Hindlimb muscle (tissue), 1 donor: ENCODE measurements at places on chromosomes 6 and 20. TPM values are rescaled to one million over a fixed set of nuclear protein-coding genes. Genes with fewer than 3 reads are reported as not detected.

DNA sequence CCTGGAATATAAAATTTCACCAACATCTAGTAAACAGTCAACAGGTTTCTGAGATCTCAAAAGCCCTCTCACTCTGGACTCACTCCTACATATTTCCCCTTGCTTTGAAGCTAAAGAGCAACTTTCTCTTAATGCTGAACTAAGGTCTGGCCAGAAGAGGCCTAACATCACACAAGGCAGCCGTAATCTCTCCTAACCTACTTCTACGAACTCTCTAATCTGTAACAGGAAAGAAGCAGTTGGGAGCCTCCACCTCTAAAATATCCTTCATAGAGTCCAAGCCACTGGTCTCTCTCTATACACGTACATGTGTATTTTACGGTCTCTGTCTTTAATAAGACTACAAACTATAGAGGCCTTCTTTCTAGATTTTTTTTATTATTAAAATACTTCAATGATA lies 72.0 kb downstream of the REV3L start:
- DNase-seq = no peak

DNA sequence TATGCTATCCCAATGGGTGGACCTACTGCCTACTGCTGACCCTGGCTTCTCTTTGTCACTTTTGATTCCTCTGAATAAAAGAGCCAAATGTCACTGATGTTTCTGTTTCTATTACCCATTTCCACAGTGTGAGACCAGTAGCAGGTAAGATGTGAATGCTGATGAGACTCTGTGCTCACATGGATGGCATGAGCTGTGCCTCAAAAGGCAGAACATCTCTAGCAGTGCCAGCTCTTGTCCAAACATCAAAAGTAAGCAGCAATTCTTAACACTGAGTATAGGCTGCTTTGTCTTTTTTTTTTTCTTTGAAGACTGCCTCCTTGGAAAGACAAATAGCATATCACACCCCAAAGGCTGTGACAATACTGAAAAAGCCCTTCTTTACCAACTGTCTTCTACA lies 459.2 kb upstream of the RUNX2 start:
- DNase-seq = no peak

GRCh38 chr6:5776706-5777390 lies 229.9 kb downstream of the NRN1 start:
- DNase-seq = no peak

- no peak for DNase-seq
Measured at GRCh38 chr6:57137350-57137749, 34.8 kb upstream of the BAG2 start.

DNA sequence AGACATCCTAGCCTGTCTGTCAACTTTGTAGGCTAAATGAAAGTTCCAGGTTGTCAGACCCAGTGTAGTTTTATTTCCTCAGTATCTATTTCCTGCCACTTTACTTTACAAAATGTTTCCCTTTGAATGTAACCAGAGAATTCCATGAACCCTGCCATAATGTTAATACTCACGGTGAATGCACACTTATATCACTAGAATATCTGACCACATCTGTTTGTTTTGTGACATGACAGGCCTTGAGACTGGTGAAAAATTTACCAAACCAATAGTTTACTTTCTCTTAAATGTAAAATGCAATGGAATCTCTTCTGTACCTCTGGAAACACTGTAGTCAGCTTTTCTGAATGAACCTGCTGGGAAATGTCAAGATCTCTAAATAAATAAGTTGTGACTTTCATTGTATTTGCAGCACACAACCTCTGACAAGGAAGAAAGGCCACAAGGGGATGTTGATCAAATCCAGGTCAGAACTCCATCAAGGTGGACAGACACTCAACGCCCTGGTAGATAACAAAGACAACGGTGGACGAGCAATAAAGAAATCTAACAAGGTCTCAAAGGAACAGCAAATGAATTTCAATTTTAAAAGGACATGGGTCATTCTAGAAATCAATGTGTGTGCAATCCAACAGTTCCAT lies 59.2 kb downstream of the BACH2 start:
- DNase-seq = no peak

DNA sequence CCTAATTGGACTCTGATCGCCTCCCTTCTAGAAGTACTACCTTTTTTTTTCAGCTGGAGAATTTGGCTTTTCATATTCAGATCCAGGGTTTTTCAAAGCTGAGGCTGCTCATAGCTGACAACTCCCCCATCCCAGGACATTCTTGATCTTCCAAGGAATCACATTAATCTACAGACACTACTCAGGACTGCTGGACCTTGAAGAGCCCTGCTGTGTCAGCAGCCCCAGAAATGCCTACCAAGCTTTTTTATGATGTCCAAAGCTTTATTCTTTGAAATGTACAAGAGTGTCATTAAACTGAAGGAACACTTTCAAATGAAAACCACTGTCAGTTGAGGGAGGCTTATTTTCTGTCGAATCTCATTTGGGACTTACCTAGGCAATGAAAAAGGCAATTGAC lies 704.1 kb downstream of the PTPRT start:
- DNase-seq = no peak

DNA sequence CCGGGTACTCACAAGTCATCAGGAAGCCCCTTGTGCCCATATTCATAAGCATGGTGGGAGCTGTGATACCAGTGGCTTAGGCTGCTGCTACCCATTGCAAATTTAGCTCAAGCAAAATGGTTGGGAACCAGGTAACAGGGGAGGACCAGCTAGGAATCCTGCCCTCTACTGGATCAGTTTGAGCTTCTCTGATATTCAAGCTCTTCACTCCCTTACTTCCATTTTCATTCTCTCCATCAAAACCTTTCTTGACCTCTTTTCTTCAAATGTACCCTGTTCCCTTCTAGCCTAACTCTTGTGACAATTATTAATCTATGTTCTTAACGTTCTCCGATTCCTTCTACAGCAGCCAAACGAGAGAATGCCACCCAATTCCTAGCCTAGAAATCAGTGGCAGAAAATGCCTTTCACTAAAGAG lies 9.7 kb downstream of the NOL7 start:
- DNase-seq = no peak

DNA sequence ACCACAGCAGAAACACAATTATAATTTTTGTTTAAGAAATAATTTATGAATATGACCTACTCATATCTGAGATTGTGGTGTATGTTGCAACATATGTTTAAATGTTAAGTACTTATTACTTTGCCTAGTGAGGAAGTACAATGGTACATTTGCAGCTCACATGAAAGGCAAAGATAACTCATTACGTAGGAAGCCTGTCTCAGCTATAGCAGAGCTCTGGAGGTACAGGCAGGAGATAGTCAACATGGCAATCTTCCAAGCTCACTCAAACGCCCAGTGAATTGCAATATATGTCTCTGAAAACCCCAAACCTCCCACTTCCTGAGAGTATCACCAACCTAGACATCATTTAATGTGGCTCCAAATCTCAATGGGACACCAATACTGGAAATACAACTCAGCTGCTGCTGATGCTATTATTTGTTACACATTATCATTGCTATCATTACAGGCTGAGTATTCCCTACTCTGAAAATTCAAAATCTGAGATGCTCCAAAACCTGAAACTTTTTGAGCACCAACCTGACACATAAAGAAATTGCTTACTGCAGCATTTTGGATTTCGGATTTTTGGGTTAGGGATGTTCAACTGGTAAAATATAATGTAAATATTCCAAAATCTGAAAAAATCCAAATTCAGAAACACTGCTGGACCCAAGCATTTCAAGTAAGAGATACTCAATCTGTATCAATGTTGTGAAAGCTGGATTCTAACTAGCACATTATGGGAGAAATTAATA lies 25.1 kb upstream of the GSTA4 start:
- DNase-seq = no peak

- no peak for DNase-seq
Measured at GRCh38 chr6:1187293-1188131, 124.4 kb upstream of the FOXQ1 start.

GRCh38 chr20:61804752-61805295 lies 260.9 kb downstream of the TAF4 start:
- no peak for DNase-seq

DNA sequence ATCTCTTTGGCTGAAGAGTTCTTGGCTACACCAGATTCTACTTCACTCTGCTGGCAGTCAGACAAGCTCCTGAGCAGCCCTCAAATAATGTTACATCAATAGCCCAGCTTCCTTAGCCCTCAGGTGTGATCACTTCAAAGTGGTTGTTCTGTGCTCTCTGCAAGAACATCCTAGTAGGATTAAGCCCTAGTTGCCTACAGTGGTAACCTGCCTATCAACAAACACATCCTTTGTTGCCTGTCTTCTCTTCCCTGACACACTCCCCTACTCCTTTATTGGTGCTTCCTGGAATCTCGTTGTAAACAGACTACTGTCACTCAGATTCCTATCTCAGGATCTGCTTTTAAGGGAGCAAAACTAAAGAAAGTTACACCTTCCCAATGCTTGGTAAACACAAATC lies 45.1 kb upstream of the TASP1 start:
- no peak for DNase-seq

DNA sequence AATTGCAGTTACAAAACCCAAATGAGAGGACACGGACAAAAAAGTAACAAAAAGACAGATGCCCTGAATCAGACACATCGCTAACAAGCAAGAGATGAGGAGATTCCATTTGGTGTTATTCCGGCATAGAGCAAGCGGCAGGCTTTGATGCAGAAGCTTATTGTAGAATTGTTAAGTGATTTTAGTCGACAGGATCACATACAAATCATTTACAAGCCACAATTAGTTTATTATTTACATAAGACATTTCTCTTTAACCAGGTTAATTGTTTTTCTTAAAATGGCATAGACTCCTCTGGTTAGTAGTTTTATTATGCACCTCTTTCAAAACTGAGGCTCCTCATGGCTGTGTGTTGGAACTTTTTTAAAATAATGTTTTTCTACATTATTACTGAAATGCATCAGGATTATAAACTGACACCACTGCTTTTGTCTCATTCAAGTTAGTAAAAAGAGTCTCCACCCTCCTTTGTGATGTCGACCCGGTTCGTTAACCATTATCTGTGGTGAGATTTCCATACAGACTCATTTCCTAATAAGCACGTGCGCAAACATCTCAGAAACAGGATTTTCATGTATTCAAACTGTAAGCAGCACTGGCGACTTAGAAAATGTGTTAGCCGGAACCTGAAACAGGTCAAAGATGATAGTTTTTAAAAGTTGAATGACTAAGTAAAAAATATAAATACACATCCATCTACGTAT lies 119.8 kb downstream of the COL12A1 start:
- DNase-seq = no peak

PLEKHG1 gene
- polyA plus RNA-seq = 15.6 TPM

FOXQ1 gene
- polyA plus RNA-seq = 0.08 TPM

GSTA2 gene
- not detected for polyA plus RNA-seq

DNA sequence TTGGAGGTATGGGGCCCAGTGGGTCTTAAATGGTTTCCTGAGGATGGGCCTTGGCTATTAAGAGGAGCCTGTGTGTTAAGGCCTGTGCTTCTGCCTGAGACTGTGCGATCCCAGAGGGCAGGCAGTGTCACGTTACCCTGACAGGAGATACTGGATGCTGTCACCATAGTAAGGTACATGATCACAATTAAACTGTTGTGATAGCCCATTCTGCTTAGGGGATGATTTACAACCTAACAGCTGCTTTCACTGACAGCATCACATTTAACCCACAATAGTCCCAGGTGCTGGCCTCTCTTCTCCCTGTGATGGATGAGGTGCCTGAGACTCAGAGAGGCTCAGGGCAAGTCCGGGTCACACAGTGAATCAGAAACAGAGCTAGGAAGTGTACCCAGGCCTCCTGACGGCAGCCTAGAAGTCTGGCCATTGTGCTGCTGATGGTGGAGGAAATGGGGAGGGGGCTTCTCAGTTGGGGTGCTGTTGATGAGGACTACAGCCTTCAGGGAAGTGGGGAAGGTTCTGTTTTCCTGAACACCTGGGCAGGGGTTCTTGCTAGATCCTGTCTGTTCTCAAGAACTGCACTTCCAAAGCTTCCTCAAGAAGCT lies 97.3 kb downstream of the MDGA1 start:
- no peak for DNase-seq

DNA sequence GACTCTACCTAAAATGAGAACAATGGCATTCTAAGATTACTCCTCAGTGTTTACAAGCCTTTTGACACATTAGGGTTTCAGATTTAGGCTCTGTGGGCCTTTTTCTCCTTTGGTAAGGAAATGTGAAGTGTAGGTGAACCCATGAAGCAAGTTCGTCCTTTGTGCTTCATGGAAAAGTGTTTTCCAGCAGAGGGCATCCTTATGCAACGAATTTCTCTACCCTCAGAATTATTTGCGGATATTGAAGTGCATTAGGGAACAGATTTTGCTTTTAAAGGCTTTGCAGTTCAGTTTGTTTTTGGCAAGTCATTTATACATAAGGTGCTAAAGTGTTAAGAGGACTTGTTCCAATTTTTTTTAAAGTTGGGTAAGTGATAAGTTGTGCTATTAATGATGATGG lies 55.7 kb upstream of the FERMT1 start:
- DNase-seq = peak; percentile 29

DNA sequence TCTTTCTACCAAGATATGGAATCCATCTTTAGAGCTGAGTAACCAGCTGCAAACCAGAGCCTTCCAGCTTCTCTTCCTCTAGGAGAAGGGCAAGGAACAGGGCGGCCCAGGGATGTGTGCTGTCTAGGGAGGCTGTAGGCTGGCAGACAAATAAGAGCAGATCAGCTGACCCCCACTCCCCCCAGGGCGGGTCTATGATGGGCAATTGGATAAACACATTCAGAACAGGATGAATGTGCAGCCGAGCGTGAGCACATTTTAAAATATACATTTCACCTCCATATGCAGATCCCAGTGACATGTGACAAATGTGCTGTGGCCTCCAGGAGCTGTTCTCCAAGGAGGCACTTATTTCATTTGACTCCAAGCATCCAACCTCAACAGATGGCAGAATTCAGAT lies 580.1 kb downstream of the PTPRT start:
- no peak for DNase-seq

- DNase-seq = no peak
Measured at GRCh38 chr20:11936157-11936556, 18.5 kb downstream of the BTBD3 start.

SPATA25 gene
- 9.2 TPM for polyA plus RNA-seq

DNA sequence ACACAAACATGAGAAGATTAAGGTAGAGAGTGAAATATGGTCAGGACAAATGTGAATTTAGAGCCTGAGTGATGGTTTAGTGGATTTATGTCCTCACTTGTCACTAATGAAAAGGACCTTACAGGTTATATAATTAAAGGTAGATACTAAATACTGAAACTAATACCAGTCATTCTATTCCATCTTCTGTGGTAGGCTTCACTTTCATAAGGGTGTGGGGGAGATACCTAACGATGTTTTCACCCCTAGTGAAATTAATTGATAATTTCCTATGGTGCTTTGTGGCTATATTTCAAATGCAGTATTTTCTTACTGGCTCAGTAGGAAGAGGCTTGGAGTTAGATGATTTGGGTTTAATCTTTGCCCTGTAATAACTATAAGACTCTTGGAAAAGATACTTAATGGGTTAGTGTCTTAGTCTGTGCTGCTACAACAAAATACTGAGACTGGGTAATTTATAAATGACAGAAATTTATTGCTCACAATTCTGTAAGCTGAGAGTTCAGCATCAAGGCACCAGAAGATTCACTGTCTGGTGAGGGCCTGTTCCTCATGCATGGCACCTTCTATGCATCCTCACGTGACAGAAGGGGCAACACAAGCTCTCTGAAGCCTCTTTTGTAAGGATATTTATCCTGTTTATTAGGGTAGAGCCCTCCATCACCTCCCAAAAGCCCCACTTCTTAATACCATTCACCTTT lies 21.3 kb downstream of the RNF217 start:
- no peak for DNase-seq

BNIP5 gene
- polyA plus RNA-seq = 0.28 TPM
